ENCODE measurements at places on chromosomes 16 and 17.
A peak's percentile ranks its signal among the peaks of the same experiment; 100 is the strongest.

- DNase-seq = no peak
These were observed 2.9 kb downstream of the ARHGEF15 start for GRCh38 chr17:8312726-8313600.

- DNase-seq = no peak
These were observed 15.5 kb downstream of the HS3ST6 start for GRCh38 chr16:1902547-1903219.

DNA sequence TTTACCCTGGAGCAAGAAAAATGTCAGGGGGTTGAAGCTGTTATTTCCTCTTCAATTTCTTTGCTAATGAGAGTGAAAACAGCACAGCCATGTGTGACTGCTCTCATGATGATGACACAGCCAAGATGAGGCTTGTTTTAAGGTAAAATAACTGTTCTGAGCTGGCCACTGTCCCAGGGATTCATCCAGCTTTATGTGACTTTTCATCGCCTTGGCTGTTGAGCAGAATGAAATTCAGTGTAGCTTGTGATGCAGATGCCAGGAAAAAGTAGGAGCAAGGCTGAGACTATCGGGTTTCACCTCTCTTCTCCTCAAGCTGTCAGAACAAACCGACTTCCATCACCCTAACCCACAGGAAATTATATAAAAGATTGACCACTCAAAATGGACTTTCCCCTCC is 361.8 kb upstream of the CDH5 start:
- no peak for DNase-seq

GRCh38 chr16:54177052-54177861 is 109.3 kb downstream of the IRX3 start:
- DNase-seq = no peak

DNA sequence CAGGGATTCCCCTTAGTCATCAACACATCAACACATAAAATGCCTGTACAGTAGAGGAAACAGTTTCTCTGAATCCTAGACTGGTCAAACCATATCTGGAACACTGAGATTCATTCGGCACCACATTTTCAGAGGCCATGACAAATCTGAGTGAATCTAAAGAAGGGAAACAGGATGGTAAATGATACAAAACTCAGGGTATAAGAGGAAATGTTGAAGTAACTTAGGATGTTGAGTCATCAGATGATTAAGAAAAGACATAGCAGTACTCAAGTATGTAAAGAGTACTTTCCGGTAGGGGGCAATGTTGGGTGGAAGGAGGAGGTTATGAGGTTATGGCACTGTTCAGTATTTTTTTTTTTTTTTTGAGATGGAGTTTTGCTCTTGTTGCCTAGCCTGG is 358.5 kb upstream of the PMFBP1 start:
- DNase-seq = no peak

GRCh38 chr16:64282181-64282580 is 839.7 kb downstream of the CDH11 start:
- DNase-seq = no peak

- no peak for DNase-seq
These were observed 43.9 kb downstream of the RAI1 start for GRCh38 chr17:17725011-17725751.

- no peak for DNase-seq
These were observed 15.0 kb downstream of the CD300E start for GRCh38 chr17:74608511-74608910.

GRCh38 chr16:1895949-1896675 is 22.1 kb downstream of the HS3ST6 start:
- no peak for DNase-seq

GRCh38 chr17:78130090-78130436 is 508 bp upstream of the TMC8 start:
- DNase-seq = no peak

DNA sequence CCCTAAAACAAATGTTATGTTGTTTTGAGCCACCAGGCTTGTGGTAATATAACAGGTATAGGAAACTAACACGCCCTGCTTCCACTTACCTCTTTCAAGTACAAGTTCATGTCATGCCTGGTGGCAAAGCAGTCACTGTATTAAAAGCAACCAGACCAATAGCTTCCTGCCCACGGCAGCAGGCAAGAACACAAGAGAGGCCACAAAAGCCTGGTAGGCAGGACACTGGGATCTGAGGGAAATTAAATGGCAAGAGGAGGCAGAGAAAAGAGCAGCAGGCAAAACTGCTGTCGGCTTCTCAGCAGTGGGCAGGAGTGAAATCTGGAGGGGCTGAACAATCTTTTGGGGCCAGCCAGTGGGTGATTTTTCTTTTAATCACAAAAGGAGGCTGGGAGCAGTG is 2.2 kb downstream of the CYTH1 start:
- no peak for DNase-seq

DNA sequence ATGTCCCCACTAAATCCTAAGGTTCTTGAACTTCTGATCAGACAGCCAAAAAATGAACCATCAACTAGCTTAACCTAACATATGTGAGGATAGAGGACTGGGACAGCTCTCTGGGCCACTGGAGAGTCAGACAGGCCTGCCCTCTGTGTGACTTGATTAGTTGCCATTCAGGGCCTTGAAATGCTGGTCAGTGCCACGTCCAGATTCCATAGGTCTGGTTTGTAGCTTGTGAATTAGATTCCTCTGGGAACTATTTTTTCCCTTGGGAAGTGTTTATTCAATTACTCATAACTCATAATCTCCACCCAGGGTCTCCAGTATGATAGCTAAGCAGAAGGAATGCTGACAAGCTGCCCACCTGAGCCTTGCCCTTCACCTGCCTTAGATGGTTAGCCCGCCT is 48.2 kb downstream of the IGF2BP1 start:
- DNase-seq = no peak

- no peak for DNase-seq
These were observed 4.2 kb downstream of the LDAF1 start for GRCh38 chr16:21162661-21163151.

DNA sequence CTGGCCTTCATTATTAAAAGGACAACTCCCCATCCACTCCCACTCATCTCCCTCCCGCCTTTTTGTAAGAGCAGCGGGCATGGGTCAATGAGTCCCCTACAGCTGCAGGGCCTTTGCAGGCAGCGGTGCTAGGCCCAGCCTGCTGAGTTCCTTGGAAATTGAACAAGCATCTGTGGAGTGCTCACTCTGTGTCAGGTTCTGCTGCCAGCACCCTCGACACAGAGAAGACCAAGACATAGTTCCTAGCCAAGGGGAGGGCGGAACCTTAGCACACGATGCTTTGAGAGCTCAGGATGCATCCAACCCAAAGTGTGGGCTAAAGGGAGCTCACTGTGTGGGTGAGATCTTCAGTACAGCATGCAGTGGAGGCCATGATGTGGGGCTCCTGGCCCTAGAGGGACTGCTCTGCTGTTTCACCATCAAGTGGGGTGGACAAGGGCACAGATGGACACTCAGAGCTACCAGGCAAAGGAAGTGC is 27.6 kb downstream of the RMI2 start:
- DNase-seq = no peak

DNA sequence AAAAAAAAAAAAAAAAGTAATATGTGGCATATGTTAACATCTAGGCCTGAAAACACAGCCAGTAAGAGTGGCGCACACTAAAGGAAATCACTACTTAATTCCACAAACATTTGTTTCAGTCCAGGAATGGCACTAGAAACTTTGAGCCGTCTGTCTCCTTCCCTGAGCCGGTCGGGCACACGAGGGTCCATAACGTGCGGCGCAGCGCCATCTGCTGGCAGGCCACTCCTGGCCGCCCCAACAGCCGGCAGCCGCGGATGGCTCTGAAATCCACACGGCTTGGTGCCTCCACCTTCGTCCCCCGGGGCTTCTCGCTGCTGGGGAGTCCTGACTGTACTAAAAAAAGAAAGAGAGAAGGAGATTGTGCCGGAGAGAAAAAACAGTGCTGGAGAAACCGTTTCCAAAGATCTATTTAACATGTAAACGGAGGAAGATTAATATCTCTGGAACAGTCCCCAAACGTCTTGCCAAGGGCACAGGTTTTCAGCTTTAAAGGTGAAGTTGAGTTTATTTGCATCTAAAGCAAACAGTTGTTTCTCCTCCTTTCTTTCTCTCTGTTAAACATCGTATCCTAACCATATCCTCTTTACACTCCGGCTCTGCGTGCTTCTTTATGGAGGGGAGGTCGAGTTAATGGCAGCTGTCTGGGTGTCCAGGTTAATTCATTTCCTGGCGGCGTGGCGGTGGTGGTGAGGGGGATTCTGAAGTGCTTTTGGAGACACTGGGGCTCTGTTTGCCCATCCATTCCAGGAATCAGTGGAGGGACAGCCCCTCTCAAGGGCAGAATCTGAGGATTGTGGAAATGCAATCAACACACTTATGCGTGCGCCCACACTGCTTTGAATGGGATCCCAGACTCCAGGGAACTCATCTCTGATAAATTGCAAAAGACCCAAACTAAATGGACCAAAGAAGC is 611.3 kb upstream of the SALL1 start:
- DNase-seq = peak; percentile 86

- DNase-seq = no peak
These were observed 1.8 kb upstream of the TEX2 start for GRCh38 chr17:64264891-64265290.

- DNase-seq = no peak
These were observed 6.7 kb downstream of the KCNH4 start for GRCh38 chr17:42174126-42174783.
